Stimulated activated CD8-positive, alpha-beta memory T cell treated with anti-CD3 and anti-CD28 coated beads, Interleukin-15, amount 100 ng/mL, for 4 hours (primary cell): ENCODE measurements at places on chromosomes 2 and 18.

- DNase-seq, result no peak
Observed at GRCh38 chr2:3151153-3151918, 226.3 kb downstream of the EIPR1 start.

GRCh38 chr2:57698935-57699449 lies 347.6 kb upstream of the VRK2 start:
- DNase-seq, result no peak

DNA sequence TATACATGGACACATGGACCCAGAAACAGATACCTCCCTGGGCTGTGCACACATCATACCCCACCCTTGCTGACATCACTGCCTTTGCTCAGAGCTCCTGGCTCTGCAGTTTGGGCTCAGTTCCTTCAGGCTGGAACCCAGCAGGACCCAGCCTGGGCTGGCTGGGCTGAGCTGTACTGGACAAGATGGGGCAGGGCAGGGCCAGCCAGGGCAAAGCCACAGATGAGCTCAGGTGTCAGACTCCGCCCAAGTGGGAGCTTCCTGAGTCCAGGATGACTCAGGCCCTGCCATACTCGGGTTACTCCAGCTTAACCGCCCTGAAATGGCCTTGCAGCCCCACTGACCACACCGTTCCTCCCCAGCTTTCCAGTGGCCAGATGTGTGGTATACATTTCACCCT lies 284.9 kb downstream of the OSR1 start:
- DNase-seq, result no peak

GRCh38 chr2:95051626-95052025 lies 26.1 kb downstream of the MAL start:
- DNase-seq, result no peak

DNA sequence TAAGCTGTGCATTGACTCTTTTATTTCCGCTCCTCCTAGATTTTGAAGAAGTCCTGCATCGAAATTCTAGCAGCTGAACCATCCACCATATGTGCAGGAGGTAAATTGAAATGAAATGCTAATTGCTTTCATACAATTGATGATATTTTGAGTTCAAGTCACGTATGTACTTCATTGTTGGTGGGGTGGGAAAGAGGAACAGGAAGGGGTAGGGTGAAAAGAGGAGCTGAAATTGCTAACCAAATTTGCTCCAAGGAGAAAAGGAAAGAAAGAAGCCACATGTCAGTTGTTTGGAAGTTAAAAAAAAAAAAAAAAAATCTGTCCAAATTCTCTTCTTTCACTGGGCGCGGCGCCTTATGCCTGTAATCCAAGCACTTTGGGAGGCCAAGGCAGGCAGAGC lies 77.8 kb downstream of the ANTXR1 start:
- no peak for DNase-seq
